ENCODE measurements at places on chromosomes 7 and 10. TPM values are rescaled to one million over a fixed set of nuclear protein-coding genes. Genes with fewer than 3 reads are reported as not detected.

The BPGM gene
- 17.1 TPM for total RNA-seq

The MGMT gene
- total RNA-seq: 15.8 TPM

The MYH16 gene
- 0.36 TPM for total RNA-seq

The AIFM2 gene
- total RNA-seq: 5.7 TPM

The CLRN3 gene
- total RNA-seq: not detected

The SLC16A9 gene
- total RNA-seq: 3.7 TPM

The VIPR2 gene
- total RNA-seq: not detected

The METTL27 gene
- 3.1 TPM for total RNA-seq

The STEAP4 gene
- 2.4 TPM for total RNA-seq

The AKR1C4 gene
- not detected for total RNA-seq

The AGMO gene
- not detected for total RNA-seq

The VGF gene
- 0.34 TPM for total RNA-seq

The ZP3 gene
- 19.4 TPM for total RNA-seq

The CALCR gene
- total RNA-seq: not detected

The DRGX gene
- not detected for total RNA-seq

The CELF2 gene
- total RNA-seq: 5.5 TPM

The SLC16A12 gene
- total RNA-seq: 0.14 TPM

The FAM25A gene
- total RNA-seq: 342 TPM

Data from nasal cavity respiratory epithelium epithelial cell of viscerocranial mucosa (primary cell).